ENCODE measurements at places on chromosomes 12 and 14.
A peak's percentile ranks its signal among the peaks of the same experiment; 100 is the strongest.

DNA sequence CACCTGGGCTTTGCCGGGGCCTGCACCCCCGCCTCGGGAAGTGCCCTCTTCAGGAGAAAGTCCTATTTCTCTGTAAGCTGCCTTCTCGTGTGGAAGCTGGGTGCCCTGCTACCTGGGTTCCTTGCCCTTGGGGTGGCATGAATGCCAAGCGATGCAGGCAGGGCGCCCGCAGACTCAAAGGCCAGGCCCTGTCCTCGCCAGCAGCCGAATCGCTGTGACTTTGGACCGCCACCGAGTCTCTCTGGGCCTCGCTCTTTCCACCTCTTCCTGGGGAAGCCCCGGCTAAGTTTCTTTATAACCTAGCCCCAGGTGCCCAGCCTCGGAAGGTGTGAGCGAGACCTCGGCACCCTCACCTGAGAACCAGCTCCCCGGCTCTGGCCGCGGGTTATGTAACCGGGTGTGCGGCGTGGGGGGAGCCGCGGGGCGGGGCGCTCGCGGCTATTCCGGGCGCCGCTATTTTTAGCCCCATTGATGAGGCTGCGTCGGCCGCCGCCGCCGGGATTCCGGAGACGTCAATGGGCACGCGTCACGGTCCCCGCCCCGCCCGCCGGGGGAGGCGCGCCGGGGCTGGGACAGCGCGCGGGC is 14.6 kb upstream of the NR4A1 start:
- DNase-seq, result peak; percentile 95

- no peak for DNase-seq
Observed at GRCh38 chr12:111869671-111870070, 27.6 kb downstream of the MAPKAPK5 start.

DNA sequence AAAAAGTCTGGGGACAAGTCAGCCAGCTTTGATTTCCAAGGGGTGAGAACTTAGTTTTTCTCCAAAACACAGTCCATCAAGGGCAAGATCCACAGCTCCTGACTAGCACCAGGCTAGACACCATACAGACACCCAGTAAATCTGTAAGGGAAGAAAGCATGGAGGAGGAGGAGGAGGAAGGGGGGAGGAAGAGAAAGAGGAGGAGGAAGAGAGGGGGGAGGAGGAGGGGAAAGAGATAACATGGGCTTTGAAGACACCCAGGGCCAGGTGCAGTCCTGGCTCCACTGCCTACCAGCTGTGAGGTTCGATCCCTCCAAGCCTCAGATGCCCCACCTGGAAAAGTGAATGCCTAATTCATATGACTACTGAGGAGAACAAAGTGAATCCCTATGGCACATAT is 18.3 kb downstream of the KDM2B start:
- no peak for DNase-seq

DNA sequence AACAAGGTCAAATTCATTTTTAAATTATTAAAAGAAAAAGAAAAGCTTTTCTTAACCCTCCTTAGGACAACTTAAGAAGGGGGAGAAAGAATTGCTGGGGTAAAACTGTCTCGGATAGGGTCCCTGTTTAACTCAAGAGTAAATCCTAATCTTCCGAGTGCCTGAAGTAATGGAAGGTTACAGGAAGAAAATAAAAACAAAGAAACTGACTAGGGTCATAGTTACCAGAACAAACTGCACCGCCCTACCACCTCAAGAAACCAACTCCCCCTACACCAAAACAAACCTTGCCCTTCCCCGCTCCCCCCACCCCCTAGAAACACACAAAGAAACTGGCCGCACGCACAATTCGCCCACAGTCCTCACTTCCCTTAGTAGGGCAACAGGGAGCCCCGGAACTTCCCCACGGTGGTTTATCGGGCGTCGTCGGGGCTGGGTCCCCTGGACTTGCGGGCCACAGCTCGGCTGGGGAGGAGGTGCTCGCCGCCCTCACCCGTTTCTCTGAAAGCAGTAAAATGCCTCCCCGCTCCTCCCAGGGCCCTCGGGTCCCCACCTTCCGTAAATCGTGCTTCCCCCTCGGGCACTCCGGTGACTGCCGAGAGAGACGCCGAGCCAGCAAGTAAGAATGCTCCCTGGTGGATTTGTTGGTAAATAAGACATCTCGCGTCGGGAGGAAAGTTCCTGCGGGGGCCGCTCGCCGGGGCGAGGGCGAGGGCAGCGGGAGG is 2.4 kb downstream of the SINHCAF start:
- DNase-seq, result peak; percentile 83

GRCh38 chr14:68650404-68650994 is 142.4 kb downstream of the ZFP36L1 start:
- no peak for DNase-seq

- peak; percentile 27 for DNase-seq
Observed at GRCh38 chr14:92108345-92109254, 2.2 kb upstream of the ATXN3 start.

DNA sequence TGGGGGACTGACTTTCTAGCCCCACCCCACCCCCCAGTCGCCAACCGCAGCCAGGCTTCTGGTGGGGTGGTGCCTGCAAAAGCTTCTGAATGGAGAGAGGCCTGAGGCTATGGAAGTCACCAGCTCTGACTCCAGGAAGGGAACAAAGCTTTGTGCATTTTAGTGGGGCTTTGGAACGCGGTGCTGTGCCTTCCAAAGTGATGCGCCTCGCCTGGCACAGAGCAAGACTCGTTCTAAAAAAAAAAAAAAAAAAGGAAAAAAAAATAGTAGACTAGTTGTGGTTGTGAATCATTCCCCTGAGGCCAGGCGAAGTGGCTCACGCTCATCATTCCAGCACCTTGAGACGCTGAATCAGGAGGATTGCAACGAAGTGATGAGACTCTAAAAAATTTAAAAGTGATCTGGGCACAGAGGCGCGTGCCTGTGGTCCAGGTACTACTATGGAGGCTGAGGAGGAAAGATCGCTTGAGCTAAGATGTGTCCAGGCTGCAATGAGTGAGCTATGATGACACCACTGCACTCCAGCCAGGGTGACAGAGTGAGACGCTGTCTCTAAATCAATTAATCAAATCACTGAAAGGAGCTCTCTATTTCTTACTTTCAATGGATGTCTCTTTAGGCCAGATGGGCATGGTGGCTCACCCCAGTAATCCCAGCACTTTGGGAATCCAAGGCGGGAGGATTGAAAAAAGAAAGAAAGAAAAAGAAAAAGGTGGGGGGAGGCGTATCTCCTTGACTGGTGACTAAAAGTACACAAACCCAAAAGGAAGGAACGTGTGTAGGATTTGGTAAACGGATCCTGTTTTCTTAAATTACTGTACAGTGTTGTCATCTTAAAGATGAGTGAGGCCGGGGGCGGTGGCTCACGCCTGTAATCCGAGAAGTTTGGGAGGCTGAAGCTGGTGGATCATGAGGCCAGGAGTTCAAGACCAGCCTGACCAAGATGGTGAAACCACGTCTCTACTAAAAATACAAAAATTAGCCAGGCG is 259.6 kb upstream of the ALG10B start:
- DNase-seq, result no peak

- no peak for DNase-seq
Observed at GRCh38 chr14:64238049-64238448, 56.1 kb downstream of the ESR2 start.

DNA sequence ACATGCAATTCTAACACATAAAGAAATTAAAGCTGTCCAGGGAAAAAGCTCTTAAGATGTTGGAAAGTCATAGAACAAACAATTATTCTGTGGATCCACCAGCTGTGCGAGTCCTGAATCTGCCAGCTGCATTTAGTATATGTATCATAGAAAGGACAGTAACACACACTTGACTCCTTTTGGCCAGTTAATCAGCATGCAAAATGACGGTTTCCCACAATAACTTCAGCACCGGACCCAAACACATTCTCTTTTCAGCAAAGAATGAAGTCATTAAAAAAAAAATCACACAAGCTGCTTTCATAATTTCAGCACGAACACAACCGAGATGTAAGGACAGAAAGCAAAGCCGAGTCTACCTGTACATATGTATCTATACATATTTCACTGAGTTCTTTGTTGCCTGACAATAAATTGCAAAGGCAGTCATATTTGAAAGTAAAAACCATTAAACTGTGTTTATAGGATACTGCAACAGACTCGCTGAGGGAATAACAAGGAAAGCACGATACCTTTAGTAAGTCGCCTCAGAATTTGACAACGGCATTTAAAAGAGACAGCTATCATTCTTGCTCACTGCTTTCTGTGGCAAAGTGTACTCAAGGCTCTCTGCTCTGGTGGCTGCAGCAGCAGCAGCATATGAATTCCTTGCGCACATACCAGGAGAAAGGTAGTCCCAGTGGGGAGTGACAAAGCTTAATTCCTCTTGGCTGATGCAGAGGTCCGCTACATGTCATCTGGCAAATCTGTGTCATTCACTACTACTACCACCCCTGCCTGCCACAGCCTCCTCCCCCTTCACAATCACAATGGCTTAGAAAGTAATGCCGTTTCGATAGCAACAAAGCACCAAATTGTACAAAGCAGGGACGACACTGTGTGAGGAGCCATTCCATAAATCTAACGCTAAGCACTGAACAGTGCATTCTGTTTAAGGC is at the start of gene GRIP1:
Gene GRIP1, minus strand, starts transcription at position 739 of the 938 bp plus-strand sequence. Its CDS starts 172 bp downstream, at position 567.
- no peak for DNase-seq

All from CD4-positive, alpha-beta T cell treated with Interleukin-10 for 1 hour (primary cell).